CD4-positive, alpha-beta T cell (primary cell): ENCODE measurements at places on chromosomes 2 and 18.
A peak's percentile ranks its signal among the peaks of the same experiment; 100 is the strongest.

GRCh38 chr2:181185948-181186347, 205.5 kb downstream of the UBE2E3 start:
- H3K4me3 ChIP-seq: no peak overlapping the region
- H3K27ac ChIP-seq: no peak overlapping the region
- H3K27me3 ChIP-seq: no peaks in the 10 kb centered on the region
- DNase-seq: no peak
- no peaks in the 10 kb centered on the region for H3K36me3 ChIP-seq

- DNase-seq: no peak
- no peaks in the 10 kb centered on the region for H3K36me3 ChIP-seq
- H3K27me3 ChIP-seq: no peaks in the 10 kb centered on the region
- peak overlapping the region; percentile 11 for H3K27ac ChIP-seq
- peaks cover 16% of the 10 kb centered on the region for H3K4me1 ChIP-seq
Observed at GRCh38 chr2:48312126-48312525, 217.8 kb upstream of the STON1 start.

DNA sequence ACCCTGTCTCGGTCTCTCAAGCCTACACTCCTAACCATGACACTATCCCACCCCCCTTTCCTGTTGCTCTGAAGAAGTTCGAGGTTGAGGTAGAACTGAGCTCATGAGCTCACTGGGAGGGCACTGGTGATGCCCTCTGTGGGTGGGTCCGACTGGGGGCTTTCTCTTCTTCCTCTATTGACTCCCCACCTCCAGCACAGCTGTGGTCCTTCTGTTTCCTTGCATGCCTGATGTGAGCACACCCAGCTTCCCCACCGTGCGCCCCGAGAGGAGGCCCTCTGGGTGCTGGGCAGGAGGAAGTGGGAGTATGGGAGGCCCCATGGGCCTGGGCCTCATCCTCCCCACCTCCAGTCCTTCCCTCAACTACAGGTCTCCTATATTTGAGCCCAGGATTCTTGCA, 20.9 kb downstream of the SPEG start:
- H3K36me3 ChIP-seq: no peaks in the 10 kb centered on the region
- H3K4me3 ChIP-seq: no peak overlapping the region
- no peak overlapping the region for H3K27ac ChIP-seq
- DNase-seq: no peak
- peaks cover 6% of the 10 kb centered on the region for H3K27me3 ChIP-seq

- H3K27ac ChIP-seq: no peak overlapping the region
- no peak overlapping the region for H3K4me3 ChIP-seq
- H3K4me1 ChIP-seq: no peaks in the 10 kb centered on the region
- DNase-seq: no peak
Observed at GRCh38 chr18:36352384-36352783, 54.9 kb downstream of the FHOD3 start.

DNA sequence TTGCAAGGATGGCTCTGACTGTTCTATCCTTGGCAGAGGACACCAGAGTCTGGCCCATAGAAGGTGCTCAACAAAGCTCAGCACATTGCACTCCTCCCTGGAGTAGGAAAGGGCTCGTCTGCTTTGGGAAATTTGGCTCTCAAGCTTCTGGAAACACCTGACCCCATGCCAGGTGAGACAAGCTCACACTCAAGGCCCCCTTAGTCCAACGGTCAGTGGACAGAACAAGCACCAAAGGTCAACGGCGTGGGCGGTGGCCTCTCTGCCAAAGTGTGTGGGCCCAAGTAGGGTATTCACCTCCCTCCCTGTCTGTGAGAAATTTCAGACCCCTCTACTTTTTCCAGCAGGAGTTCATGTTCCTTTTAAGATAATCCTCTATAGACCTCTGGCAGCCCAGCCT, 2.0 kb upstream of the STEAP3 start:
- H3K4me3 ChIP-seq: no peak overlapping the region
- peaks cover 4% of the 10 kb centered on the region for H3K4me1 ChIP-seq
- H3K27ac ChIP-seq: no peak overlapping the region
- peaks cover 15% of the 10 kb centered on the region for H3K27me3 ChIP-seq
- H3K36me3 ChIP-seq: no peaks in the 10 kb centered on the region

GRCh38 chr2:220665108-220665471, 907.0 kb downstream of the EPHA4 start:
- H3K27me3 ChIP-seq: no peaks in the 10 kb centered on the region
- no peak overlapping the region for H3K4me3 ChIP-seq
- H3K36me3 ChIP-seq: no peaks in the 10 kb centered on the region
- no peaks in the 10 kb centered on the region for H3K4me1 ChIP-seq

DNA sequence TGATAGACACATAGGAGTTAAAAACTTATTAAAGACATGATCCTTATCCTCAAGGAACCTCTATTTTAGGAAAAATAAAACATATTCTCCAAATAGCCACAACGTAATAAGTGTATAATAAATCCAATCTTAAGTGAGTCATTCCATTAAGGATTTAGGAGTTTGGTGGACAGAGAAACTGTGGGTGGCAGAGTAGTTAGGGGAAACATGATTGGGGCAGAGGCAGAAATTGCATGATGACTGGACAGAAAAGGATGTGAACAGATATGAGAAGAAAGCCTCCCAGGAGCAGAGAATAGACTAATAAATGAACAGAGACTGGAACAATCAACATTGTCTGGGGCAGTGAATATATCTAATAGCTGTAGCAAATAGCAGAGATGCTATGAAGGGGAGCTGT, 48.1 kb upstream of the SIGLEC15 start:
- H3K4me3 ChIP-seq: no peak overlapping the region
- no peaks in the 10 kb centered on the region for H3K36me3 ChIP-seq
- no peak overlapping the region for H3K27ac ChIP-seq
- H3K4me1 ChIP-seq: peaks cover 27% of the 10 kb centered on the region
- peaks cover 7% of the 10 kb centered on the region for H3K27me3 ChIP-seq

GRCh38 chr2:168169097-168169745, 78.2 kb downstream of the STK39 start:
- DNase-seq: no peak
- H3K4me3 ChIP-seq: no peak overlapping the region
- H3K27me3 ChIP-seq: no peaks in the 10 kb centered on the region
- peaks cover 16% of the 10 kb centered on the region for H3K36me3 ChIP-seq

GRCh38 chr2:37827455-37827854, 97.6 kb upstream of the RMDN2 start:
- peaks cover 15% of the 10 kb centered on the region for H3K4me1 ChIP-seq
- no peak overlapping the region for H3K4me3 ChIP-seq
- H3K27ac ChIP-seq: no peak overlapping the region
- H3K27me3 ChIP-seq: no peaks in the 10 kb centered on the region

DNA sequence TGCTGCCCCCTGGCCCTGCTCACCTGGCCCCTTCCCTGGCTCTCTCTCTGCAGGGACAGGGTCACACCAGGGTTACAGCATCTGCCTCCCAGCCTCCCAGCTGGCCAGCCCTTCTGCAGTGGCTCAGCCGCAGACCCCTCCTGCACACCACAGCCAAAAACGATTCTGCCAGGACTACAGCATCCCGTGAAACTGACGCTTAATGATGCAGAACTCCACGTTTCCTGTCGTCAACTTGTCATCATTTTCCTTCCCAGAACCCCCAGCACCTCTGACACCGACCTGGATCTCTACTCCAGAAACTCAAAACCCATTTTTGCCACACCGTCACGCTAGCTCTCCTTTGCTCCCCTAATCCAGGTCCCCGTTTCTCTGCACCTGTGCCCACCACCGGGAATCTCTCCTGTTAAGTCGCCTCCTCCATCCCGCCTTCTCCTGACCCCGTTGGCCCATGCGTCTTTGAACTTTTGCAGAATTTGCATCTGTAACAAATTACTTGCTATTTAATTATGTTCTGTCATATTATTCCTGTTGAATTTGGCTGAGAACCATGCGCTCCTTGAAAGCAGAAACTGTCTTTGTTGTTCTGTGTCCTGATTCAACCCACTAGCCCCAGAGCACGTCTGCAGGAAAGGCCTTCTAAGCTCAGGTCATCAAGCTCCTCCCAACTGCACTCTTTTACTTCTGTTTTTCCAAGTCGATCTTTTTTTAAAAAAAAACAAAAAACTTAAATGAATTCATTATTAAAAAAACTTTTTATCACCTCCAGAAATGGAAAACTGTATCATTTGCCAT, 173.2 kb upstream of the COPS8 start:
- no peaks in the 10 kb centered on the region for H3K4me1 ChIP-seq
- no peak overlapping the region for H3K4me3 ChIP-seq
- no peaks in the 10 kb centered on the region for H3K27me3 ChIP-seq
- H3K36me3 ChIP-seq: no peaks in the 10 kb centered on the region
- no peak for DNase-seq
